Skin of body (tissue), 3 donors: ENCODE measurements at places on chromosomes 5 and 9.
A peak's percentile ranks its signal among the peaks of the same experiment; 100 is the strongest.

DNA sequence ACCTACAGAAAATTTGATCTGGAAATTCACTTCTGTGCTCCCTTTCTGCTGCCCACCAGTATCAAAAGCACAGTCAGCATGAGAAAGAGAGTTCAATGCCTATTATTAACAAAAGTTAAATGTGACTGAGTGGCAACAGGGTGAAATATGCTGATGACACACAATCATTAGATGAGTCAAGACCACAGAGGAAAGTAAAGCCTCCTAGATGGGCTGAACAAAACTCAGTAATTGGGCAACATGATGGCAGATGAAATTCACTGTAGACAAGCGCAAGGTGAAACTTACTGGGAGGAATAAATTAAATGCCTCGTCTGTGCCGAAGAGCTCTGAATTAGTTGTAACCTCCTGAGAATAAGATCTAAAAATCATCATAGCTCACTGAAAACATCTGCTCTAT, 752.8 kb downstream of the IRX1 start:
- DNase-seq: no peak

DNA sequence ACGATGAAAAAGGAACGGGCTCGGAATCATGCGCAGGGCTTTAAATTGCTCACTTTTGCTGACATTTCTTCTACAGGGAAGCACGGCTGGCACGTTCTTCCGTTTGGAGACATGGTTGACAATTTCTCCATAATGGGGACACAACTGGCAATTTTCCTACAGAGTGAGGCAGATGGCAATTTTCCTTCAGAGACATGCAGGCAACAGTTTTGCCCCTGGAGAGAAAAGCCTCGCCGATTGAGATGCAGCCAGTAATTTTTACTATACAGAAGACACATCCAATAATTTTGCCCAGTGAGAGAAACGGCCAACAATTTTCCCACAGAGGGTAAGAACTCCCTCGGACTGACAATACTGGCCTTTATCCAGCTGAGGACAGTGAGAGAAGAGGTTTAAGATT, 90.9 kb upstream of the GPR151 start:
- no peak for DNase-seq

- DNase-seq: peak; percentile 58
These were observed 1.1 kb downstream of the ZNF367 start for GRCh38 chr9:96417051-96417586.

DNA sequence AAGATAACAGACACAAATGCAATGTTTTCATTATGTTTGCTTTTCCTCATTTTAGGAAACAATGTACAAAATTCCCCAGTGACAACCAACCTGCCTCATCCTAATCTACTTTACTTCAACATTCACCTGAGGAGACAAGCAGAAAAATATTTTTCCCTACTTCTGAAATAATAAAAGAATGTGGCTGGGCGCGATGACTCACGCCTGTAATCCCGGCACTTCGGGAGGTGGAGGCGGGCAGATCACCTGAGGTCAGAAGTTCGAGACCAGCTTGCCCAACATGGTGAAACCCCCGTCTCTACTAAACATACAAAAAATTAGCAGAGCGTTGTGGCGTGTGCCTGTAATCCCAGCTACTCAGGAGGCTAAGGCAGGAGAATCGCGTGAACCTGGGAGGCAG, 36.9 kb downstream of the MYO10 start:
- no peak for DNase-seq

DNA sequence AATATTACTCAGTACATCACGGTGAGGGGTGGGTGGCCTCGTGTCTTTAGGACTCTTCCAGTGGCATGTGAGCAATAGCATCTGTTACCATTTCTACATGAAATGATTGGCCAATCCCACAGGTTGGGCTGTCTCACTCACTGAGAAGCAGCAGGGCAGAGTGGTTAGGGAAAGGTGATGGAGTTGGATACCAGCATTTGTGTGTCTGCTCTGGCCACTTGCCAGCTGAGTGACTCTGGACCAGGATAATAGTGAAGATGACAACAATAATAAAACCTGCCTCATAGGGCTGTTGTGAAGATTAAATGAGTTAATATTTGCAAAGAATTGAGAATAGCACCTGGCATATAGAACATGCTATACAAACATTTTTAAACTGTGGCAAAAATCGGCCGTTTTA, 42.0 kb downstream of the IQGAP2 start:
- DNase-seq: no peak

- no peak for DNase-seq
These were observed 193.5 kb upstream of the FTMT start for GRCh38 chr5:121658221-121658620.

DNA sequence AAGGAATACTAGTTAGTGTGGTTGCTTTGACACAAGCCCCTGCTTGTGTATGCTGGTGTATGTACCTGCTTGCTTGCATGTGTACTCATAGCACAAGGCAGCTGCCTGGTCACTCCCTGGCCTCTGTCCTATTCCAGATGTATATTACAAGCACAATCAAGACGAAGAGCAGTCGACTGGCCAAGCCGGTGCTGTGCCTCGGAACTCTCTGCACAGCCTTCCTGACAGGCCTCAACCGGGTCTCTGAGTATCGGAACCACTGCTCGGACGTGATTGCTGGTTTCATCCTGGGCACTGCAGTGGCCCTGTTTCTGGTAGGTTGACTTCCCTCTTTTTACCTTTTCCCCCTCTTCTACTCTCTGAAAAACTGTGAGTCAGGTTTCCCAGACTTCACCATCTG, 72.1 kb downstream of the BAAT start:
- no peak for DNase-seq

DNA sequence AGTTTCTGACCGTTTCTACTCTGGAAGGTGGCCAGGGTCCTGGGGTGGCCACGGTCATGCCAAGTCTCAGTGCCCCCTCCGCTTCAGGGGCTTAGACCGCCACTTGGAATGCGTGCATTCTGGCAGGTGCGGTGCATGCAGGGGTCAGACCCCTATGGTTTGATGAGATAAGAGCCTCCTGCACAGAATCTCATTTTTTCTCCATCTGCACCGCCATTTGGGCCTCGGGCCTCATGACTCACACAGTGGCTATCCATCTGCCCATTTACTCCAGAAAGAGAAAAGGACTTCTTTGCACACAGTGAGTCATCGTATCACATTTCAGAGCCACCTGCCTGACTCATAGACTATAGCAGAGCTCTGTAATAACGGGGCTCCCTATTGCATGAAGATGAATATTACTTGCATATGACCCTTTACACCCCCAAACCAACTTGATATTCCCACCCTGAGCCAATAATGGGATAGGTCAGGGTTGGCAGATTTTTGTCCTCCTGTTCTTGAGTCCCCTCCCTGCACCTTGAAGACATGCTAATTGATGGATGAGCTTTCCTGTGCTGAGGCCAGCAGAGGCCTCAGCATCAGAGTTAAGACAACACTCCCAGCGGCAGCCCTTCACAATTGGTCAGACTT, 157.4 kb downstream of the NR3C1 start:
- DNase-seq: no peak

- no peak for DNase-seq
These were observed 47.2 kb downstream of the BICD2 start for GRCh38 chr9:92717201-92718085.

GRCh38 chr5:157068785-157069184, 9.9 kb upstream of the HAVCR1 start:
- DNase-seq: no peak

DNA sequence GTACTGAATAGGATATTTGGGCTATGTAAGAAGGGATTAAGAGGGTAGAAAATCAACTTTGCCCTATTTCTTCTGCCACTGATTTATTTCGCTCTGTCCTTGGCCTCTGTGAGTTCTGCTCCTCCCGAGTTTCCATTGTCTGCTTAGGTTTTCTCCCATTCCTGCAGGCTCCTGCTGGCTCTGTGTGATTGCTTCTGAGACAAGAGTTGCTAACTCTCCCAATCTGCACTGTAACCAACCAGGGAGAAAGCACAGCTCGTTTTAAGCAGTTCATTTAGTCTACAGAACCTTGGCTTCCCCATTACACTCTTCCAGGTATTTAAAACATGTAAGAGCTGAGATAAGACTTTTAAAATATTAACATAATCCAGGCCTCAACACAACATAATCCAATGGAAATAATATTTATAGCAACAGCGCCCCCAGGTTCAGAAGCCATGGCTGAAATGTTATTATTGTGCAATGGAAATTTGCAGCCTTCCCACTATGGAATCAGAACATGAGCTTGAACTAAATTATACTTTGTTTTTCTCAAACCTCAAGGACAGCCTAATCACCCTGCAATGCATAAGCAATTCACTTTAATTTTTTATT, 203.5 kb downstream of the ERCC6L2 start:
- no peak for DNase-seq

DNA sequence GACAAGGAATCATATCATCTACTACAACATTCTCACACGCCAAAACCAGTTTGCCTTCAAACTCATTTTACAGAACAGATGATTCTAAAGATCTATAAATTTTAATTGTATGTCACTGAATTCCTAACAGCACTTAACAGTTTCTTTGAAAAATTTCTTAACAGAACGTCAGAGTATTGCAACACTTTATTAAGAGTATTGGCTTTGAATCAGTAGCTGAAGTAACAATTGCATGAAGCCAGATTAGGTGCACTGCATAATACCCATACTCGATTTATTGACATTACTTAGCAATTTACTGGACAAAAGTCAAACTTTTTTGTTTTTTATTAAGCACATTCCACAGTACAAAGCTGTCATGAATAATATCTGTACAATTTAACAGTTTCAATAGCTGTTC, 75.8 kb downstream of the SMIM23 start:
- DNase-seq: no peak

DNA sequence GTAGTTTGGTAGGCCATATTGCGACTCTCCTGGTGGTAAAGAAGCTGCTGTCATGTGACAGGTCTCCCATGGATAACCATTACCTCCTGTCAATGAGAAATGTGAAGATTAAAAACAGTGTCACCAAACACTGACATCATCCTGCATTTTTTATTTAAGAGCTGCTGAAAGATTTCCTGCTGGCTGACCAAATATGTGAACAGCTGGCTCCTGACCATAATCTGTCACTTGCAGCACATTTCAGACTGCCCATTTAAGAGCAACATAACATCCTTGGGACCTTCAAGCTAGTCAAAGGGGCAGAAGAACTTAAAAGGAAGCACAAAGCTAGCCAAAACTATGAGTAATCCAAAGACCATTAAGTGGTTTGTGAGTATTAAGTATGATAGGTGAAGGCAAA, 288.0 kb downstream of the IZUMO3 start:
- DNase-seq: no peak

DNA sequence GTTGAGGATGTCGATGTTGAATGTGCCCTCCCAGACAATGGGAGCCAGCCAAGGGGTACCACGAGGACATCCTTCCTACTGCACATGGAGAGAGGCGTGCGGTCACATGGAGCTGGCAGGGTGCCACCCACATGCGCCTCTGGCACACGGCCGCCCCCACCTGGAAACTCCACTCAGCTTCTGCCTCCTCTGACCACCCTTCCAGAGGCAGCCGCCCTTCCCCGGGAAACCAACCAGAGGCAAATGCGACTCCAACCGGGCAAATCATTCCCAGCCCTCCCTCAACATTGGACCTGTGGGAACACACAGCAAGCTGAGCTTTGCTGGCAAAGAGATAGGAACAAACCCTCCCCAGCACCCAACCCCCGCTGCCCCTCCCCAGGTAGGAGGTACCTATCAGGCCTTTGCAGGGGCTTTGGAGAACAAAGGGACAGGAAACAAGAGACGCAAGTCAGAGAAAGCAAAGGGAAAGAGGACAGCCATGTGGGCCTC, 17.5 kb downstream of the ABO start:
- no peak for DNase-seq
